Progenitor cell of endocrine pancreas (in vitro differentiated cells): ENCODE measurements at places on chromosomes 4 and X.

DNA sequence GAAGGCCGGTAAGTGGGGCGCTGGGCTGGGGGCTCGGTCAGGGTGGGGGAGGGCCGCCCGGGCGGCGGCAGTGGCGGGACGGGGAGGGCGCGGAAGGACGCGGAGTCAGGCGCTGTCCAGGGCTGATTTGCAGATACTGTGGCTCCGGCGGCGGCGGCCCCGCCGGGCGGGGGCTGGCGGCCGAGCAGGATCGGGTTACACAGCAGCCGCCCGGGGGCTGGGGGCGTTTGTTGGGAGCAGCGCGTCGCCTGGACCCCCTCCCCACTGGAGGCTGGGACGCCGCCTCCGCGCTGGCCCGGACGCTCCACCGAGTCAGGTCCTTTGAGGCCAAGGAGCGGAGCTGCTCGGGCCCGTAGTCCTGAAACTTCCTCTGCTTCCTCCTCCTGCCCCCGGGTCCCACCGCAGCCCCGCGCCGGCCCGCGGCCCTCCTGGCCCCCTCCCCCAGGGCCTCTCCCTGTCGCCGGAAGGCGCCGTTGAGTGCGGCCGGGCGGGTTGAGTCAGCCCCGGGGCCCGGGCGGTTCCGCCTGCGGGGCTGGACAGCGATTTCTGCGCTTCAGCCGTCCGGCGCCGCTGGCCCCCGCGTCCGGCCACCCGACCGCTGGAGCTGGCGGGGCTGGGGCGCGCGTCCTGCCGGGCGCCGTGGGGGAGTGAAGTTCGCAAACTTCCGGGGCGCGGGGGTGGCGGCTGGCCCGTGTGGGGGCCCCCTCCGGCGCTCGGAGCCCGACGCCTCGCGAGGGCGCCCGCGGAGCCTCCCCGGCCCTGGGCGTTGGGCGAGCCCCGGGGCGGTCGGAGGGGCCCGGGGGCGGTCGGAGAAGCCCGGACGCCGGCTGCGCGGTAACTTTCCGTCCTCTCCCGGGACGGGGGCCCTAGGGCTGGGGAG is 746 bp downstream of the REST start:
- peak; percentile 68 for DNase-seq

GRCh38 chr4:122536001-122536400 is 79.5 kb upstream of the IL2 start:
- no peak for DNase-seq

DNA sequence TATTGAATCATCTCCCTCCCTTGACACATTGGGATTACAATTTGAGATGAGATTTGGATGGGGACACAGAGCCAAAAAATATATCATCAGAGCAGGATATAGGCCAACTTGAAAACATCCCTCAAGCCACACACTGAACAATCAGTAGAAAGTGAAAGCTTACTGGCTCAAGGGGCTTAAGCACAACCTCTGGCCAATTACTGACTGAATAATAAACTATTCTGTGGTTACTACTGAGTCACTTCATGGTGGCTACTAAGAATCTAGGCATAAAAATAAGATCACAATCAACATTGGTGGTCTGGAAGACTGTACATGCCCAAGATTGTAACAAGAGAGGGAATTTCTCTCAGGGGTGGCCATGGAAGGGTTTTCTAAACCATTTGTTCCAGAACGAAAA is 27.4 kb upstream of the GPR174 start:
- DNase-seq = no peak

DNA sequence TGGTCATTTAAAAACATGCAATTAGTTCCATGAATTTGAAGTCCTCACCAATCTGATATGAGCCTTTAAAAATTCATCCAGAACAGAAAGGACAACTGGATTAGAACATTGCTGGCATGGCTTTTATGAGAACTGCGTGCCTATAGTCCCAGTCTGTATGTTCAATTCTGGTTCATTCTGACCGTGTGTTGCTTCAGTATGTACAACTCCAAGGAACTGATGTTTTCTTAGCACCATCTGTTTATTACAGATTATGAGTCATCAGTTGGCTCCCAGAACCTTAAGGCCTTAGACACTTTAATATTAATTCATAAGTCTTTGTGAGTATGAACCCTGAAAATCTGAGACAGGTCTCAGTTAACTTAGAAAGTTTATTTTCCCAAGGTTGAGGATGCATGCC is 115.0 kb downstream of the CEP44 start:
- no peak for DNase-seq

DNA sequence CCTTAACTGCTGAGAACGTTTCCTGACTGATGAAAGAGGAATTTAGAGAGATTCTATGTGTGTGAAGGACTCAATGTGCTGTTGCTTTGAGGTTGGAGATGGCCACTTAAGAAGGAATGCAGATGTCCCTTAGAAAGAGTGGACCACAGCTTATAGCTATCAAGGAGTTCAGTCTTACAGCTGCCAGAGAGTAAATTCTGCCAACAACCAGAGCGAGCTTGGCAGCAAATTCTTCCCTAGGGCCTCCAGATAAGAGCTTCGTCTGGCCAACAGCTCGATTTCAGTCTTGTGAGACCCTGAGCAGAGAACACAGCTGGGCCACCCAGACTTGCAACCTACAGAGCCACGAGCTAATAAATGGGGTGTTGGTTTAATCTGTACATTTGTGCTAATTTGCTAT is 21.8 kb downstream of the MID1 start:
- DNase-seq = no peak
